Articular chondrocyte of knee joint (primary cell): ENCODE measurements at places on chromosomes 3 and 15. TPM values are rescaled to one million over a fixed set of nuclear protein-coding genes. Genes with fewer than 3 reads are reported as not detected.

Gene PLSCR5
- not detected in 2 replicates for total RNA-seq

Gene BFSP2
- not detected in 2 replicates for total RNA-seq

Gene DAZL
- total RNA-seq: 0.22 TPM in 1 of 2 replicates, not detected in the other

Gene CHL1
- total RNA-seq: not detected in 2 replicates

Gene SPINK8
- not detected in 2 replicates for total RNA-seq

Gene ARL13B
- 13.5 and 18.5 TPM in 2 replicates for total RNA-seq

Gene CCR2
- not detected in 2 replicates for total RNA-seq

Gene BTLA
- not detected in 2 replicates for total RNA-seq

Gene SPATA12
- under 0.01 TPM in 1 of 2 replicates, not detected in the other for total RNA-seq
